HFFc6 (cell line): ENCODE measurements at places on chromosomes 3 and 15.

GRCh38 chr3:49761661-49762060, 24.7 kb downstream of the IP6K1 start:
- no peak for DNase-seq

DNA sequence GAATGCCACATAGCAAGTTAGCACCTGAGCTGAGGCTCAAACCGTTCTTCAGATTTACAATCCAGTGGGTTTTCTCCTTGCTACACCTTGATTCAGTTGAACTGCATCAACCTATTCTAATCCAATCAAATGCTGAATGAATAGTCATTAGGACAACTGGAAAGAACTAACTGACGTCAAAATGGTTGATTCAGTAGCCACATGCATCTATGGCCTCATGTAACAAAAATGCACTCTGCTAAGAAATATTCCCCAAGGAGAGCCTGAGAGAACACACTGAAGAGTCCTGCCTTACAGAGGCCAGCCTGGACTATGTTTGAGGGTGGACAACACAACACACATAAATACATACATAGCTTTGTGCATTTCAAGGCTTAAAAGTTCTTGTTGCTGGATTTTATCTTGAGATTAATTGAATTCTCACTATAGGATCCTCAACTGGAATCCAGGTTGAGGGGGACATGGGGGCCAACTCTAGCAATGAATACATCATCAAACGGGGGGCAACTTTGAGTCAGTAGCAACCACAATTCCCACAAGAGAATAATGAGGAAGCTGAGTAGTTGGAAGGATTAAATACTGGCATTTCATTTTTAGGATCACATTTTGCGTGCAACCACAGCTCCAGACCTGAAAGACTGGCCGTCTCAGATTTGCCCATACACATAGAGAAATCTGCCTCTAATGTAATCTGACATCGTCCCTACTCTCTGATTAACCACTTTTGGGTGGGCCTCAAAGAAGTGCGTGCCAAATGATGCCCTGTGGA, 280.2 kb upstream of the ICE2 start:
- DNase-seq = peak; percentile 85

DNA sequence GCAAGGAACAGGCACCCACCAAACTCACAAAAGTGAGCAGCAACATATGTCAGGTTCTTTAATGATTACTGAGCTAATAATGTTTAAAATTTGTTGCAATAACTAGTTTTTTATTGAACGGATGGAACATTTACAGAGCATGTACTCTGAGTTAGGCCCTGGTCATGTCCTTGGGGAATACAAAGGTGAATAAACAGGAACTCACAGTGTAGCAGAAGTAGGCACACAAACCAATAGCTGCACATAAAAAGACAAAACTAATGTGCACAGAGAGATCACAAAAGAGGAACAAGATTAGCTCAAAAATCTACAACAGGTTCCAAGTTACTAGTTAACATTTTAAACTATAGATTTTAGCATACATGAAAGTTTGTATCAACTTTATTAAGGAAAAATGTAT, 505.3 kb upstream of the PPP2R3A start:
- DNase-seq = no peak

- DNase-seq = peak; percentile 63
These were observed 9.7 kb upstream of the THUMPD3 start for GRCh38 chr3:9352917-9353752.

- DNase-seq = no peak
These were observed 111.0 kb downstream of the MINAR1 start for GRCh38 chr15:79543097-79543496.

DNA sequence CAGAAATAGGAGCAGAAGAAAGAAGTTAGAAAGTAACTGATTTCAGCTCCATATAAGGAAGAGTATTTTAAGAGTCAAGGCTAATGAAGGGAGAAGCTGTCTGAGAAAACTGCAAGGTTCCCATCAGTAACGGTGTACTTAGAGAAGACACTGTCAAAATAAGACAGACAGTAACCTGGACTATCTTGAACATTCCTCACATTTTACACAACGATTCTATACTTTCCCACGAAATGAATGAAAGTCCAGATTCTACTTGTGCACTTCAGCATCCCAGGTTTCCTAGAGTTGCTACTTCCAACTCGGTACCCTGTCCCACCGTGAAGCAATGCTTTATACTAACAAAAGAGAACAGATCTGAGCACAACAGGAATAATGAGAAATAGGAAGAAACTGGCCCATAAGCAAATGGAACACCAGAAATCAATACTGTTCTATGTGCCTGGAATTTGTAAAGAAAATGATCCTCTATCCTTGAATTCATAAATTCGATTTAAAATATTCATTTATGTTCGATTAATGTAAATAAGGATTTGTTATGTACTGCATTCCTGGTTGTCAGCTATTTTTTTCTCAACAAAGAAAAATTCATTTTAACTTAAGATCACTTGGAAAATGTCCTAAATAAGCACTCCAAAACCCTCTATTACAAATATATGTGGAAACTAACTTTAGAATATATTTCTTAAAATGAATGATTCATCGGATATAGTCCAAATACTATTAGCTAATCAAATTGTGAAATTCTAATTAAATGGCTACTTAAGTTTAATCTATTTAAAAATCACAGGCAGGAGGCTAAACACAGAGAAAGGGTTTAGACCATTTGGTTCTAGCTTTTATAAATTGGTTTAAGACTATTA, 1.5 kb downstream of the C3orf70 start:
- no peak for DNase-seq

- no peak for DNase-seq
These were observed 980 bp downstream of the DALRD3 start for GRCh38 chr3:49017229-49017970.

DNA sequence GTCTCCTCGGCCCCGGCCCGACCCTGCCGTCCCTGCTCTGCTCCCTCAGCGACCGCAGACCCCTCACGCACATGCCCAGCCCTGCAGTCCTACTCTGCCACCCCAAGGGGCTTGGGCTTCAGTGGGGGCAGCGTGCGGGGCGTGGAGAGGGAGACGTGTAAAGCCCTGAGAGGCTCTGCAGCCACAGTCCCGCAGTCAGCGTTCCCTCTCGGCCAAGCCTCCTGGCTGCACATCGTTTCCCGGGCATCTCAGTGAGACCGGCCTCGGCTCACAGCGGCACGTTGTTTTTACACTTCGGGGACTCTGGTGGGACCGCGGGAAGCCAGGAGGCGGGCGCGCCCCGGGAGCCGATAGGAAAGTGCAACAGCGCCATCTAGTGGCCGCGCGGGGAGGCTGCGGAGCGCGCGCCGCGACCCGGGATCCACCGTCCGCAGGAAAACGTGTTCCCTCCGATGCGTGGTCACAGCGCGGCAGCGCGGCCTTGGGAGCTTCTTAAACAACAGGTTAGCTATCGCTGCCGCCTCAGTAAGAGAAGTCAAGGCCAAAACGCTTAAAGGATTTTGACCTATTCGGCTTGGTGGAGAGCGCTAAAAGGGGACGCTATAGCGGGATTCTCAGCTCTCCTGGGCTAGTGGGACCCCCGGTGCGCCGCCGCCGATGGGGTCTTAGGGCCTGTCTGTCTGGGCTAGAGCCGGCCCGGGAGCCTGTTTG, 226.8 kb upstream of the IGF1R start:
- peak; percentile 14 for DNase-seq

GRCh38 chr3:115658032-115658336, 34.7 kb downstream of the GAP43 start:
- DNase-seq = no peak

- peak; percentile 28 for DNase-seq
These were observed 60.0 kb upstream of the SEC13 start for GRCh38 chr3:10380906-10381305.

GRCh38 chr15:41180206-41180789, 50.3 kb downstream of the EXD1 start:
- DNase-seq = peak; percentile 61

- peak; percentile 15 for DNase-seq
These were observed 3.9 kb upstream of the SEMA3B start for GRCh38 chr3:50264964-50265485.

- no peak for DNase-seq
These were observed 5.2 kb upstream of the SPINK8 start for GRCh38 chr3:48338635-48339034.

- DNase-seq = no peak
These were observed 6.6 kb upstream of the ATP11B start for GRCh38 chr3:182786564-182787196.

DNA sequence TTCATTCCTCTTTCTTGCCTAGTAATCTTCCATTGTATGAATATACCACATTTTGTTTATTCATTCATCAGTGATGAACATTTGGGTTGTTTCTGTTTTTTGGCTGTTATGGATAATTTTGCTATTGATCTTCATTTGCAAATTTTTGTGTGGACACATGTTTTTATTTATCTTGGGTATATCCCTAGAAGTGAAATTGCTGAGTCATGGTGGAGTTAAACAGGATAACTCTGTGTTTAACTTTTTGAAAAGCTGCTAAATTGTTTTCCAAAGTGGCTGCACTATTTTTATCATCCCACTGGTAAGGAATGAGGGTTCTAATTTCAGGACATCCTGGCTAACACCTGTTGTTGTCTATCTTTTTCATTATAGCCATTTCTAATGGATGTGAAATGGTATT, 74.6 kb upstream of the ARL6 start:
- no peak for DNase-seq

DNA sequence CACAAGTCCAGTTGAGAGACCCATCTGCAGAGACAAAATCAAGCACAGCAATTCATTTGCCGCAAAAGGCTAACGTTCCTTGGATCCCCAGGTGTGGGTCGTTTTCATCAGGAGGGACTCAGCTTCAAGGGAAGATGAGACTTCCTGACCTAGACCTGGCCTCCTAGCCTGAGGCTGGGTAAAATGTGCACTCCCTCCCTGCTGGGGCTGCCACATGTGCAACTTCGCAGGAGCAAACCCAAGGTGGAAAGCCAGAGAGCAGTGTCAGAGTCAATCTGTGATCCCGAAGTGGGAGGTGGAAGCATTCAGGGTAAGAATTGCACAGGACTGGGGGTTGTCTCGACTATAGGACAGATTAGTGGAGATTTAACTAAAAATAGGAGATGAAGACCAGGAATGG, 164.7 kb upstream of the UMPS start:
- DNase-seq = no peak

DNA sequence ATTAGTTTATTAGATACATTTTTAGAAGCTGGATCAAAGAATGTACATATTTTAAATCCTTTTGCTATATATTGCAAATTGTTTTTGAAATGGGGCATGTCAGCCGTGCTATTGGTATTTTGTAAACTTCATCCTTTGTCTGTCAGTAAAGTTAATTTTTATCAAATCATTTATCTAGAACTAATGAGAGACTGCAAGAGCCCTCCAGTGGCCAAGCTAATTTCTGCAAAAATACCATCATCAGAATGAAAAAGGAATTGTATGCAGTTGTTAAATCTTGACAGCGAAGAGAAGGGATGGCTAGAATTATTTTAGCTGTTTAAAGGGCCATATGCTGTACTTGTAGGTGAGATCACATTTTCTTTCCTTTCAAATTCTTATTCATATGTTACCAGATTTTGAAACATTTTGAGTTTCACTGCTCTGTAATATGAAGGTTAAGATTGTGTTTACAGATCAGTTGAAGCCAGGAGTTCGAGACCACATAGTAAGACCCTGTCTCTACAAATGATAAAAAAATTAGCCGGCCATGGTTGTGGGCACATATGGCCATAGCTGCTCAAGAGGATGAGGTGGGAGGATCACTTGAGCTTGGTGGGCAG, 8.1 kb upstream of the CLDN11 start:
- DNase-seq = no peak

- no peak for DNase-seq
These were observed 37.4 kb downstream of the SLC9A9 start for GRCh38 chr3:143810953-143811265.

DNA sequence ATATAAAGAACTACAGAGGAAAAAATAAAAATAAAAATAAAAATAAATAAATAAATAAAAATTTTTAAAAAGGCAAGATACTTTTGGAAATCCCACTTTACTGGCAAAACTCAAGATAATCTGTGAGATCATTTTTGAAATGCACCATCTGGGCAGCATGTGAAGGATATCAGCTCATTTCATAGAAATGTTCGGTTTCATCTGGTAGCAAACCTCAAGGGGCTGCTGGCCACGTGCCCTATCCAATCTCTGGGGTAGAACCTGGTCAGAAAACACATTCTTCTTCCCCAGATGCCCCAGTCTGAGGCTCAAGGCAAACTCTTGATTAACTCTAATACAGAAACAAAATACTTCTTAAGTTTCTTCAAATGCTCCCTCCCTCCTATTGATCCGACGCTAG, 166.0 kb downstream of the FMN1 start:
- no peak for DNase-seq

- DNase-seq = peak; percentile 50
These were observed 175.7 kb upstream of the KBTBD8 start for GRCh38 chr3:66822186-66823008.

DNA sequence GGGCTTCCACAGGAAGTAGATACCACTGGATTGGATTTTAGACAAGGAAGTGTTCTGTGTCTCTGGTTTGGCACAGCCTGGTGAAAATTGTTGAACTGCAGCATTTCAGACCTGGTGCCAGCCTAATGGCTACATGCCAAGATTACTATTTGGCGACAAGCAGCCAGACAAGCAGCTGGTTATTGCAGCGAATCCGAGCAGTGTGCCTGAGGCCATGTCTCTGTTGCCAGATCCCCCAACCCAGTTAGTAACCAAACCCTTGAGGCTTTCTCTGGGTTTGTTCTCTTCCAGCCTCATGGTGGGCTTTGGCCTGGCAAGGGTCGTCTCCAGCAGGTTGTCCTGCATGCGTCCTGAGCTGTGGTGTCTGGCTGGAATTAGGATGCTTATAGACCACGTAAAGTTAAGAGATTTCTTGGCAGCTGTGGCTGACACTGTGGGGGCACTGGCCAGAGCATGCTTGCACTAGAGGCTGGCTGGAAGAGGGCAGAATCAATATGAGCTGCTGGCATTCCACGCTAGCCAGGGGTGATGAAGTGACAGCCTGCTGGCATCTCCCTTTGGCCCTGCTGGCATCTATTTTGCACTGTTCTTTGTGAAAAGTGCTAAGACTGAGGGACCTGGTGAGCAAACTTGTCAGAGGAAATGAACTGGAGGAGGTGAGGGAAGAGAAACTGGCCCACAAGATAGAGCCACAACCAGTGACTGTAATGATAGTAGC, 172.6 kb downstream of the RBMS3 start:
- no peak for DNase-seq

DNA sequence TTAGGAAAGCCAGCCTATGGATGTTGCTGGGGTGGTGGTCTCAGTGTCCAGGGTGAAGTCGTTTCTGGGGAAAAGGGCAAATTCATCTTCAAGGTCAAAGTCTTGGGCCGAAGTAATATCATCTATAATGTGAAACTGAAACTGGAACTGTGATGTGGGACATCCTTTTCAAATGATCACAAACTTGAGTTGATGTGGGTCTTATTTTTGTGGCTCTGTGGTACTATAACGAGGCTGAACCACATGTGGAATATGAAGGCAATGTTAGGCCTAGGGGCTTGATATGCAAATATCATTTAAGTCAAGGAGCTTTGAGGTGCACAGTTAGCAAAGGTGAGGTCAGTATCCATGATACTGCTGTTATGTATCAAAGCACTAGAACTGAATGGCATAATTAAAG, 1.5 kb upstream of the CD200R1L start:
- no peak for DNase-seq
